Stimulated activated naive CD8-positive, alpha-beta T cell treated with anti-CD3 and anti-CD28 coated beads, Interleukin-15, amount 100 ng/mL, for 72 hours (primary cell): ENCODE measurements at places on chromosomes 7 and 10.

- no peak for DNase-seq
Measured at GRCh38 chr7:1290026-1290678, 57.5 kb downstream of the UNCX start.

- DNase-seq = no peak
Measured at GRCh38 chr10:78953113-78953798, 115.5 kb upstream of the ZMIZ1 start.

DNA sequence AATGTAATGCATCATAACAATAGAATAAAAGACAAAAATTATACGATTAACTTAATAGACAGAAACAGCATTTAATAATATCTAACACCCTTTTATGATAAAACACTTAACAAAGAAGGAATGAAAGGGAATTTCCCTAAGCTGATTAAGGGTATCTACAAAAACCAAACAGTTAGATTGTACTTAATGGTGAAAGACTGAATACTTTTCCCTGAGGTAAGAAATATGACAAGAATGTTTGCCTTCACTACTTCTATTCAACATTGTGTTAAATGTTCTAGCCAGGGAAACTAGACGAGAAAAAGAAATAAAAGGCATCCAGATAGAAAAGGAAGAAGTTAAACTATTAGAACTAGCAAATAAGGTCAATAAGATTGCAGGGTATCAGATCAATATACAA lies 276.9 kb downstream of the BAMBI start:
- no peak for DNase-seq

DNA sequence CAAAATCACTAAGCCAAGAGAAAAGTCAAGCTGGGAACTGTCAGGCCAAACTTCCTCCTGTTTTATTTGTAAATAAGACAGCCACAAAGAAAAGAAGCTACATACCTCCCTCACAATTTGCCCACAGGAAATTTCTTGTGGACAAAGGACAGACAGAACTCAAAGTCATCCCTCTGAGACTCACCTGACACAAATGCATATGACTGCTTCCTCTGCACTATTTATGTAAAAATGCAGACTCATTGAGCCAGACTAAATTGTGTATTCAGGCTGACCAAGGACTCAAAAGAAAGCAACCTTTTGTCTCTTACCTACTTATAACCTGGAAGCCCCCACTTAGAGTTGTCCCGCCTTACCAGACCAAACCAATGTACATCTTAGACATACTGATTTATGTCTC lies 11.8 kb downstream of the TOMM7 start:
- no peak for DNase-seq

GRCh38 chr10:109912335-109913281 lies 10.7 kb downstream of the XPNPEP1 start:
- DNase-seq = no peak

- DNase-seq = no peak
Measured at GRCh38 chr7:15831606-15832005, 145.1 kb upstream of the MEOX2 start.

GRCh38 chr7:155724327-155725005 lies 80.0 kb downstream of the RBM33 start:
- no peak for DNase-seq

- DNase-seq = no peak
Measured at GRCh38 chr7:149715476-149715875, 57.9 kb downstream of the ZNF467 start.

DNA sequence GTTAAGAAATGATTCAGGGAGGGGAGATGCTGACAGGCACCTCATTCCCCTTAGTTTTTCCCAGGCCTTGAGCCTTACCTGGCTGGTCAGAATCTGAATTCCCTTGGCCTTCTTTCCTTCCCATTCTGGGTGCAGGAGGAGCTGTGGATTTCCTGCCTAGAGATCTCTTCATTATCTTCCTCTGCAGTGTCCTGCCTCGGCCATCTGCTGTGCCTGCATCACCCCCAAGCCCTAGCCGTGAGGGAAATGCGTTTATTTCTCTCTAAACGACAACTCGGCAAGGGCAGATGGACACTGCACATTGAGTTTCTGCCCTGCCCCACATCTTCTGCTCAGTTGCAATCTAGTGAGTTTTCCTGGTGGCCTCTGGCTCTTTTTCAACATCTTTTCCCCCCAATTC lies 26.7 kb downstream of the ZCWPW1 start:
- no peak for DNase-seq

DNA sequence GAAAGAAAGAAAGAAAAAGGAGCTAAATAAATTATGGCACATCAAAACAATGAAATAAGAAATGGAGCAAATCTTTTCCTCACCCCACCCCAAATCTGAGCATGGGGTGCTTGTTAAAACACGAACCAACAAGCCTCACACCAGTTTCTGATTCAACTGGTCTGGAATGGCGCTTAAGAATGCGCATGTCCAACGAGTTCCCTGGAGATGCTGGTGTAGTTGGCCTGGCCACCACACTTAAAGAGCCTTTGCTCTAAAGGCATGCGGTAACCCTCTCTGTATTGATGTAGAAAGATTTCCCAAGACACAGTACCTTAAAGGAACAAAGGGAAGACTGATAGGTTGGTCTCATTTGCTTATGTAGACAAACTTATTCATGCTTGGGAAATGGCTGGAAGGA lies 49.1 kb upstream of the STEAP1B start:
- no peak for DNase-seq

DNA sequence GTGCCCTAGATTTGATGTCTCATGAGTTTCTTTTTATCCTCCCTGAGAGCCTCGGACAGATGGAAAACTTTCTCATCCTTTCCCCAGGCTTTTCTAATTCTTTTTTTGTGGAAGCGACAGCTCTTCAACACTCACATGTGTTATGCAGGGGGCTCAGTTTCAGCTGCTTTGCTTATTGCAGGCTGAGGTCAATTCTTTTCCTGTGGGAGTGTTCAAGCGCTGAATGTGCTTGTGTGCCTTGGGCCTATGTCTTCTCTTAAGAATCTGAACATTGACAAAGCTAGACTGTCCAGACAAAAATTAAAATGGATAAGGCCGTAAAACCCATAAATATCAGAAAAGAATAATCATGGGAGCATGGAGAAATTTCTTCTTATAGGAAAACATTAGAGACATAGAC lies 125.2 kb upstream of the STEAP4 start:
- no peak for DNase-seq

GRCh38 chr7:99719996-99720769 lies 14.8 kb downstream of the CYP3A7 start:
- DNase-seq = no peak

DNA sequence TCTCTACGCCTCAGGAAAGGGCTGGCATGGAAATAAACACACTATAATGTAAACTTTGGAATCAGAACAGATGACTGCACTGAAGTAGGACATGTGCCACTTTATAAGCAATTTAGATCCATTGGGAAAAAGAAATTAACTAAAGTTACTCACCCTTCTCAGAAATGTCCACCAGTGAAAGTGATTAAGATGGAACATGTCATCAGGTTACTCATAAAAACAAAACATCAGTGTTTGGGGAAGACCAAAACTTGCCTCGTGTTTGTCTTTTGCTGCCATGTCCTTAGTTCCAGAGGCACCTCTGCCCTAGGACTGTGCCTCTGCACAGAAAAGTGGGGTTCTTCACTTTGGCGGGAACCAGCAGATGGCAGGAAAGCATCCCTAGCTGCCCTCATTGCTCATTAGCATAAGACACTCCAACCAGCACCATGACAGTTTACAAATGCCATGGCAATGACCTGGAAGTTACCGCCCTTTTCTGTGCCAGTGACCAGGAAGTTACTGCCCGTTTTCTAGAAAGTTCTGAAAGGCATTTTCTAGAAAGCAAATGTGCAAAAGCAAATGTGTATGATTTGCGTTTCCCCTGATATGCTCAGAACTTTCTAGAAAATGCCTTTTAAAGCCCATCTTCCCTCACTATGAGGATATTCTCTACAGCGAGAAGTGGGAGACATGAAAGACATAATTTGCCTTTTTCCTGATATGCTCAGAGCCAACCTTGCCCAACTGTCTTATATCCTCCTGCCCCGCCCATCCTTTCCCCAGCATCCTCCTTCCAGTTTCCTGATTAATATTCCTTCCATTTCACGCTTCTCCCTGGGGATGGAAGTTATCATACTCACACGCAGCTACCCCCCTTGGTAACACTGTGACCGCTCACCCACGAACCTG lies 258.2 kb downstream of the USP6NL start:
- DNase-seq = no peak
